GM23248 (cell line): ENCODE measurements at places on chromosomes 7 and 10. TPM values are rescaled to one million over a fixed set of nuclear protein-coding genes. Genes with fewer than 3 reads are reported as not detected.

The PAX2 gene
- total RNA-seq: not detected in 2 replicates

The ADO gene
- total RNA-seq: 37.7 and 38.8 TPM in 2 replicates

DNA sequence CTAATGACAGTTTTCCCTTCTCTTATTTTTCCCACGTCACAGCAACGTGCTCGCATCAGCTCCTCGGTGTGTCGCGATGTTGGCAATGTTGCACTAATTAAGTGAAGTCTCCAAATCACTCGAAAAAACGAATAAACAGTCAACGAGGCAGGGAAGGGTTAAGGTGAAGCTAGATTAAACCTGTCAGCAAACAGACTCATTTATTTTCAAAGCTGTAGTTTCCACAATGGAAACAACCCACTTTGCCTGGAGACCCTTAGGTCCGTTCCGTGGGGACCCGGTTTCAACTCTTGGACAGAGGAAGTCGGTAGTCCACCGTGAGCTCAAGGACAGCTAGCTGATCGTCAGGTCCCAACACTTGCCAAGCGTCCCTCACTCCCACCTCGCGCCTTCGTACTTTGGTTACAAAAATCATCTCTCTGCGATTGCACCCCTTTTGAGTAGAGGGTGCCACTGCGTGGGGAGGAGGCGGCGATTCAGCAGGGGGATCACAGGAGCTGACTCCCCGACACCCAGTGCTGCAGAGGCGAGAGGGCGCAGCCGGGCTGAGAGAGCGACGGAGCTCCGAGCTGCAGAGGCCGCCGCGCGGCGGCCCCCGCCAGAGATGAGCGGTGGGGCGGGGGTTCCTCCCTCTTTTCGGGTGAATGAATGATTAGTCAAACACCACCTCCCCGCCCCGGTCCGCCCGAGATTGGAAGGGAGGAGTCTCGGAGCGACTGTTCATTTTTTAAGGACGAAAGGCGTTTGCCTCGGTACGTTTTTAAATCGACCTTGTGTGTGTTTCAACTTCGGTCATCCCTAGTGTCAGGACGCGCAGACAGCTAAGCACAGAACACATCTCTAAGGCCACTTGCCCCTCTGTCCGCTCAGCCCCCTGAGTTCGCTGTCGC, 1.3 kb upstream of the BMPER start:
- peak; percentile 88 for DNase-seq

The ECHDC3 gene
- total RNA-seq: 0.63 and 0.97 TPM in 2 replicates

The NKX1-2 gene
- total RNA-seq: not detected in 2 replicates

The TEX47 gene
- not detected in 2 replicates for total RNA-seq

The CALML3 gene
- total RNA-seq: not detected in 2 replicates

- DNase-seq: no peak
Measured at GRCh38 chr7:74207586-74207985, 2.2 kb upstream of the LAT2 start.

GRCh38 chr7:155009570-155010157, 6.7 kb upstream of the PAXIP1 start:
- DNase-seq: no peak

DNA sequence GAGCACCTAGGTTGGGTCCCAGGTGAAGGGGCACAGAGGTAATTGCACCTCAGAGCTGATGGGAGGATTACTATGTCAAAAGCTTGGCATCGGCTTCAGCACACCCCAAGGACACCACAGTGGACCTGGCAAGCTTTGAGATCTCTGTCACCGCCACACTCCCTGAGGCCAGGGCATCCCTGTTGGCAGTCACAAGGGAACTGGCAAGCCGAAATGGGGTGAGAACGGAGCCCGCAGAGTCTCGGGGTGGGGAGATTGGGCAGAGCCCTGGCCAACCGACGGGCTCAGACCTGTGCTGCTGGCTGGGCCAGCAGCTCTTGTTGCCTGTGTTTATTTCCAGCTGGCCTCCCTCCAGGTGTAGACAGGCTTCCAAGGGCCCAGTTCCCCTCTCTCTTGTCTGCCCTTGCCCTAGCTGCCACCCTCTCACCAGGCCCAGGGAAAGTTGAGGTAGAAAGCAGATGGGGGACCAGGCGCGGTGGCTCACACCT, 2.5 kb downstream of the HSPB1 start:
- no peak for DNase-seq

The LRIT1 gene
- not detected in 2 replicates for total RNA-seq

The PNLIP gene
- total RNA-seq: not detected in 2 replicates

GRCh38 chr10:70683601-70683934, 11.3 kb downstream of the ADAMTS14 start:
- no peak for DNase-seq

DNA sequence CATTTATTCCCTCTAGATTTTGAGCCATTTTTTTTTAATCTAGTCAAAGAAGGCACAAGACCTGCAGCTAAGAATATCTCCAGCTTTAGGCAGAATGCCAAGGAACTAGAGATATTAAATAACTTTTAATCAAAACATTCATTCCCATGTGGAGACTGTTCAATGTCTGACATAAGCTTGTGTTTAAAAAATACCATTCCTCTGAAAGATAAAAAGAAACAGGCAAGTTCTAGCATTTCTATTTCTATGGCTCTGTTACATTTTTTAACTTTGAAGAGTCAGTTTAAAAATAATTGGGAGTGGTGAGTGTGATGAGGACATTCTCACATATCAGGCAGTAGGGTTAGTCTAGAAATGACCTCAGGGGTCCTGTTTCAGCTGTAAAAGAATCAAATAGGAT, 48.0 kb downstream of the RHOBTB1 start:
- peak; percentile 27 for DNase-seq

DNA sequence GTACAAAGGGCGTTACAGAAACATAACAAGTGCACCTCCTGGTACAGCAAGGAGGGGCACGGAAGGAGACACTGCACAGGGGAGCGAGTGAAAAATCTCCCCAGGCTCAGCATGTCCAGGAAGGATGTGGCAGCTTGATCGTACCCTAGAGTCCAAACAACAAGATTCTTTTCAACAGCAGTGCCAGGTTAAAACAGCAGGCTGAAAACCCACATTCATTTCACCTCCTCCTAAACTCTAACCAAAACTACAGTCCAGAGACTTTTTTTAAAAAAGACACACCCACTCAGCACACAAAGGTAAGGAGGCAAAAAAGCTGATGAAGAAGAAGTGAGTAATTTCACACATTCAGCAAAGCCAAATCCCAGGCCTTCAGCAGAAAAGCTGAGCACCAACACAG, 138.8 kb downstream of the SFMBT2 start:
- DNase-seq: no peak

The HOGA1 gene
- total RNA-seq: 0.22 TPM in 1 of 2 replicates, not detected in the other

GRCh38 chr7:151006590-151007300, 15.9 kb downstream of the NOS3 start:
- no peak for DNase-seq

DNA sequence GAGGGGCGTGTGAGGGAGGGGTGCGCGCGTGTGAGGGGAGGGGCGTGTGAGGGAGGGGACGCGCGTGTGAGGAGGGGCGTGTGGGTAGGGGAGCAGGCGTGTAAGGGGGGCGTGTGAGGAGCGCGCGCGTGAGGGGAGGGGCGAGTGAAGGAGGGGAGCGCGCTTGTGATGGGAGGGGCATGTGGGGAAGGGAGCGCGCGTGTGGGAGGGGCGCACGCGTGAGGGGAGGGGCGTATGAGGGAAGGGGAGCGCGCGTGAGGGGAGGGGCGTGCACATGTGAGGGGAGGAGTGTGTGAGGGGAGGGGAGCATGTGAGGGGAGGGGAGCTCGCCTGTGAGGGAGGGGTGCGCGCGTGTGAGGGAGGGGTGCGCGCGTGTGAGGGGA, 19.1 kb downstream of the MXI1 start:
- peak; percentile 96 for DNase-seq

The CUZD1 gene
- 0.11 and 0.13 TPM in 2 replicates for total RNA-seq

- DNase-seq: no peak
Measured at GRCh38 chr10:133231946-133232574, 2.0 kb downstream of the UTF1 start.

DNA sequence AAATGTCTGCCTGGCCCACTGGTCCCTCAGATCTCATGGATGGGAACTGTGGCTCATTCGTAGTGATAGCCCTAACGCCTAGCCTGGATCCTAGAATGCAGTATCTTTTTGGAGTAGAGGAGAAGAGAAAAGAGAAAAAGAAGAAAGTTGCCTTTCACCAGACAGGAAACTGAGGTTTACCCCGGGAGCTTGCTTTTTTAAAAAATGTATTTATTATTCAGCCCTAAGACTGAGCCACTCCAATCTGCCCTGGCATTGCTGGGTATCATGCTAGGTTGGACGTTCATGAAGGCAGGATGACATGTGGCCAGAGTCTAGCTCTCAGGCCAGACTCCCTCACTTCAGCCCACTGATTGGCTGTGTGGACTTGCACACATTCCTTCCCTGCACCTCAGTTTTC, 21.5 kb upstream of the C10orf105 start:
- DNase-seq: no peak

- DNase-seq: no peak
Measured at GRCh38 chr10:102208311-102209035, 17.6 kb upstream of the ELOVL3 start.

DNA sequence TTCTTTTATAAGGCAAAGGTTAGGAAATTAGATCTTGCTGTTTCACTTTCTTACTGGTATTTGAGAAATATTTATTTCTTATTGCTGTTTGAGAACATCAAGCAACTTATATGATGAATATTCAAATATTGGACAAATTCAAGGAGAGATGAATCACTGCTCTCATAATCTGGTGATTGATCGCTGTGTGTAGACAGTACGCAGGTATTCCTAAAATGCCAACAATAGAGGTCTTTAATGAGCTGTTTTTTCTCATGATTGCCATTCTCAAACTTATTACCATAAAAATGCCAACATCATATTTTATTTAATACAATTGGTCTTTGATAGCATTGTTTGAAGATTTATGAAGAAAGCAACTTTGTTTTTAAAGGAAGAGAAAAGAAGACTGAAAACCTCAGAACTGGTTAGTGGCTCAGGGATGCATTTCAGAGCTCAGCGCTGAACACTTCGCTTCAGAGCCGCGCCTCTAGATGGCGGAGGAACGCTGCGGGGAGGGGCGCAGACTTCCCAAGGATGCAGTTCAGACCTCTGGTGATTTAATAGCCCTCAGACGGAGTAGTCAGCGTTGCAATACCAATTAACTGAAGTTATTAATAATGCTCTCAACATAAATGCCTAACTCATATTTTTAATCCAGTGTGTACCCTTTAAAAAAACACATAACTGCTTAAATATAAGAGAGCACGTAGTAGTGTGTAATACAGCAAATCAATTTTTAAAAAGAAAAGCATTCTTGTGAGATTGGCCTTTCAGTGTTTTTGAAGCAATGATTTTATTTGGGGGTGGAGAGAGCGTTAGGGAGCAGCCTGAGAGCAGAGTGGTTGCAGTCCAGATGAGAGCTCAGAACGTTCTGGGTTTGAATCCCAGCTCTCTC, 38.5 kb upstream of the STEAP4 start:
- DNase-seq: peak; percentile 46

The UCMA gene
- total RNA-seq: not detected in 2 replicates

The STEAP2 gene
- 28.3 and 30.6 TPM in 2 replicates for total RNA-seq

The RET gene
- not detected in 2 replicates for total RNA-seq

- DNase-seq: no peak
Measured at GRCh38 chr7:151801782-151802468, 75.0 kb downstream of the PRKAG2 start.

The EIF5AL1 gene
- total RNA-seq: 0.63 and 0.65 TPM in 2 replicates

DNA sequence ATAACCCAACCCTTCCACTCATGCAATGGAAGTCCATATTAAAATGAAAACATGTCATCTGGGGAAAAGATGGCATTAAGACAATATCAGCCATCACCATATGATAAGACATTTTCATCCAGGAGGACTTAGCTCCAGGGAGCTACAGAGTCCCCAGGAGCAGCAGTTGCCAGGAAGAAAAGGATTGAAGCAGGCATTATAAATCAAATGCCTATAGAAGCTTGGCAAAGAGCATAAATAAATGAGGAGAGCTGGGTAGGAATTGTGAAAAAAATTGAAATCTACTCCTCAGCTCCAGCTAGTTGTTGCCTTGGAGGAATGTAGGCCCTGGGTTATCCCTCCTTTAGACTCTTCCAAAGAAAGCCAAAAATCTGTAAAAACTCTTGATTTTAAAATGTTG, 42.5 kb downstream of the FAM13C start:
- DNase-seq: no peak

The RPEL1 gene
- total RNA-seq: not detected in 2 replicates

DNA sequence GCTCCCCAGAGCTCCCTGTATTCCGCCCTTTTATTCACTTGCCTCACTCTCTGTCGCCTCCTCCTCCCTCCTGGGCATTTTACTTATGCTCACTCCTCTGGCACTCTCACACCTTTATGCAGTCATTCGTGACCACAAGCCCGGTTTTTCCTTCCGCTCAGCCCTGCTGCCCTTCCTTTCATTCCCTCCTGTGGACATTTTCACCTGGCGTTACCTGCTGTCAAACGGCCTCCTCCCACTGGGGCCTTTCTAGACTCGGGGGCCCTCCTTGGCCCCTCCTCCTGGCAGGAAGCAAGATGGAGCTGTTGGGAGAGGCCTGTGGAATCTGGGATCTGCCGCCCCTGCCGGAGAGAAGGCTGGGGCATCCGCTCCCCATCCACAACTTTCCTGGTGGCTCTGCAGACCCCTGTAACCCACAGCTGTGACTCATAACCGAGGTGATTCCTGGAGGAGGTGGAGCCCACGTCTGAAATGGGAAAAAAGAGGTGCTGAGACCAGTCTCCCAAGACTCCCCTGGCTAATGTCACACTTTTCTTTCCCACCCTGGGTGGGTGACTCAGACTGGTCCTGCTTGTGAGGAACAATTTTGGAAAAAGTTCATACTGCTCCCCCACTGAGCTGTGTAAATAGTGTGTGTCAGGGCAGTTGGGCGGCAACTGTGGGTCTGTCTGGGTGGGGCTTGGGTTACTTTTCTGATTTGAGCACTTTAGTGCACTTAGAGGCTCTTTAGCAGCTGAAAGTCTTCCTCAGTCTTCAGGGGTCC, 1.2 kb downstream of the VCL start:
- peak; percentile 89 for DNase-seq

DNA sequence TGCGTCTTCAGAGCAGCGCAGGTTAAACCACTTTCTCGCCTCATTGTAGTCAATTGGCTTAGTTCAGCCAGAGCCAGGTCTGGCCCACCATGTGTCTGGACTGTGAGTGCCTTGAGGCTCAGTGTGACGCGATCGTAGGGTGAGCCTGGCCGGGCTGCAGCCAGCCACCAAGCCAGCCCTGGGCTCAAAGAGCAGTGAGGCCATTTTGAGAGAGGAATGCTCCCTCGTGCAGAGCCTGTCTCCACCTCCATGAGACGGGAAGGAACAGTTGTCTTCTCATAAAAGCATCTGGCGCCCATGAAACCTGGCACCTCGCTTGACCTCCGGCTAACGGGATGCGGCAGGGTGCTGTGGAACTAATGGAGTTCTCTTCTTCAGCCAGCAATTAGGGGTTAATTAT, 34.5 kb downstream of the LHPP start:
- DNase-seq: no peak

The IFIT1B gene
- not detected in 2 replicates for total RNA-seq

The RBP3 gene
- not detected in 2 replicates for total RNA-seq

GRCh38 chr10:110893559-110894179, 21.9 kb downstream of the PDCD4 start:
- peak; percentile 72 for DNase-seq
